ENCODE measurements at places on chromosomes 13 and 19.
A peak's percentile ranks its signal among the peaks of the same experiment; 100 is the strongest.

- no peak for DNase-seq
Observed at GRCh38 chr13:80336370-80336769, 4.6 kb downstream of the SPRY2 start.

DNA sequence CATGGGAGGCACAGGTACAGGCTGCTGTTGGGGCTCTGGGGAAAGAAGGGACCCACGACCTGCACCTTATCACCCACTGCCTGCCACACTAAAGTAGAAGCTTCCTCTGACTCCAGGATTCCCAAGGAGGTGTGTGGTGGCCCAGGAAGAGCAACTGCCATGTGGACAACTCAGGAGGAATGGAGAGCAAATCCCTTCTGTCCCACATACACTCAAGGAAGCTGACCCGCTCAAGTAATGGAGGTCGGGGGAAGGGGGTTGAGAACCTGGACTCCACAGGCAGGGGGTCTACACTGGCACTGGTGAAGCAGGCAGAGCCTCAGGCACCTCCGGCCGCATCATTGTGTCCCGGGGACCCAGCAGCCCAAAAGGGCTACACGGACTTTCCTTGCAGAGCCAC is 29.4 kb upstream of the SLC15A1 start:
- no peak for DNase-seq

DNA sequence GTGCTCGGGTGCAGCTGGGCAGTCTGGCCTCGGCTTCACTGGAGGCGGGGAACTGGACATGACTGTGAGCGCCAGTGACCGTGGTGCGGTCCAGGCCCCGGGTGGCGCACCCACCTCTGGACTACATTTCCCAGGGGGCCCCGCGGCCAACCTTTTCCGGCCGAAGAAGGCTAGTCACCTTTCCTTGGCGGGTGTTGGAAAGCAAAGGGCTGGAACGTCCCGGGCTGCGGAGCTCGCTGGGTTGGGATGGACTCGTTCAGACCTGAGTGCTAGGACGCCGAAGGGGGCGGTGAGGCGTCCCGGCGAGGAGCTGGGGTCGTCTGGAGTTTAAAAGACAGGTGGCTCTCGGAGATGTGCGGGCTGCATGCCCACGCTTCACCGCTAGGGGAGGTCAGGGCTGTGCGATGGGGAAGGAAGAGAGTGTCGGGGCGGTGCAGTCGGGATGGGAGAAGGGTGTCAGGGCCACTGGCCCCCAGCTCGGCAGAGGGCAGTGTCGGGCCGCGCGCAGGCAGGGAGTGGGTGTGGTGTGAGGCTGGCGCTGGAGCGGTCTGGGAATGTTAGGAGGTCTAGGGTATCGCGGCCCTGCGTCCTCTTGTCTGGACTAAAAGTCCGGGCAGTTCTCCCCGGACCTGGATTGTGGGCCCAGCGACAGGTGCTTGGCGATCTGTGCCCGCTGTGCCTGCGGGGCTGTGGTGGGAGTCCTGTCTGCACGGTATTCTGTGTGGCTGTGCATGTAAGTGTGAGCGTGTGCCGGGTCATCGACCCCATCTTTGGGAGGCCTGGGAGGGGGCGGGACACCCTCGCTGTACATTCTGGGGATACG is 57.1 kb downstream of the ZNF568 start:
- peak; percentile 54 for DNase-seq

DNA sequence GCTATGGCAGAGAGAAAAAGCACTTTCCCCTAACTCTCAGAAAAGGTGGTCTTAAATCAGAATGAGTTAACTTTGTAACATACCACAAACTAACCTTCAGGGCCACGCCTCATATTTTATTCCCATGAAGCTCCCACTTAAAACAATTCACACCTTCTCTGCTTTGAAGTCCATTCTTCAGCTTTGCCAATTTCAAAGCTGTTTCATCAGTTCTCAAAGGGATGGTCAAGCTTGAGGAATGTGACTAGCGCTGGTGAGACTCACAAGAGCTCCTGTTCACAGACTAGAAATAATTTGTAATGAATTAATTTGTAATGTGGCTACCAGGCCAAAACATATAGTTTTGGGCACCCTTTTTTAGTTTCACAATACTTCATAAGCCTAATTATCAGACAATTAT is 68.2 kb downstream of the STK24 start:
- no peak for DNase-seq

DNA sequence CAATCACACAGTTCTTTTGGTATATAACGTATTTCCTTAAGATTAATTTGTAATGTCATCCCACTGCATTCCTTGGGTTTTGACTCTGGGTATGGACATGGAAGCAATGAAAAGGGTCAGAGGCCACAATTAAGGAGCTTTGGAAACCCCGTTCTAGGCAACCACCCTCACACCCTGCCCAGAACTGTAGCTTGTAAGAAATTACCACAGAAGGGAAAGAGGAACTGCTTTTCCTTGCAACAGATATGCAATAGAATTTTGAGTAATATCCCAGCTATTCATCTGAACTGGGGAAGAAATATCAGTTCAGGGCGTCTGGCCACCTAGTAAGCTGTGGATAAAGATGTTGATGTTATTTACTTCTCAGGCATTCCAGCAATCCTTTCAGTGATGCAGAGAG is 985 bp upstream of the CLC start:
- no peak for DNase-seq

GRCh38 chr13:65855242-65855805 is 1374.8 kb downstream of the PCDH9 start:
- no peak for DNase-seq

GRCh38 chr13:48901781-48902180 is 73.9 kb upstream of the FNDC3A start:
- no peak for DNase-seq

DNA sequence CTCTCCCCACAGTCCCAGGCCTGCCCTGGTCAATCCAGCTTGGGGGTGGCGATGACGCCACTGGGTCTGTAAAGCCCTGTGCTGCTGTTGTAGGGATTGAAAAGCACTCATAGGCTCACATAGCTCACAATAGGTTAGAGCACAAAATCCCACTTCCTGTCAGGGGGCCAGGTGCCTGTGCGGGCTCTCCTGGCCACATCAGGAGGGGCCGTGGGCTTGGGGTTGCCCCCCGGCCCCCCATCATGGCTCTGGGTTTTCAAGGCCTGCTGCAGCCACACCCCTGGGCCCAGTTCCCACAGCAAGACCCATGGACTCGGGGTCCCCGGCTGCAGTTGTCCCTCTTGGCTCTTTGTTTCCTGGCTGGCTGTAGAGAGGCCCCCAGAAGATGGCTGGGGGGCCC is 62.9 kb downstream of the SMARCA4 start:
- no peak for DNase-seq

DNA sequence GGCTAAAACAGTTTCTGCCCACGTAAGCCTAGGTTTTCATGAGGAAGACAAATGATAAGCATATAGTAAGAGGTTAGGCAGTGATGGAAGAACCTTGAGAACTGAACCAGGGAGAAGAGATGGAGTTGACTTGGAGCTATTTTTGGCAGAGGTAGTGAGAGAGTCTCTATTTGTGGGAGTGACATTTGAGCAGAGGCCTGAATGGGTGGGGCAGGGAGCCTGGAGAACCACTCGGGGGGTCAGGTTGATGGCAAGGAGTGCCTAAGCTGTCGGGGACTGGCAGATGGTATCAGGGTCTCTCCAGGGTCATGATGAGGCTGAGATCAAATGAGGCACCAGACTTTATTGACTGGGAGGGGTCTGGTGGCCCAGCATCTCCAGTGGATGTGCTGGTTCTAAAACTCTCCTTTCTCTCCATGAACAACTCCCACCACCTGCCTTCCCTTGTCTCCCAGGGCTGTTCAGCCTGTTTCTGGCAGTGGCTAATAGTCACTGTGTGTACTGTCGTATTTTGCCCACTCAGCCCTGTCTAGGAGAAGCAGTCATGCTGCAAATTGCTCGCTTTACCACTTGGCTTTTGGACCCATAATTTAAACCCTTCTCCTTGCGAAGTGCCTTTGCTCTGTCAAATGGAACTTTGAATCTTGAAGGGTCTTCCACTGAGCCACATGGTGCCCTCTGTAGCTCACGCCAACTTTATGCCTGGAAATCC is 3.6 kb downstream of the MAU2 start:
- DNase-seq: no peak

GRCh38 chr13:26668357-26669146 is 92.0 kb downstream of the GPR12 start:
- DNase-seq: no peak

- DNase-seq: no peak
Observed at GRCh38 chr19:51323481-51324166, 12.2 kb downstream of the IGLON5 start.

GRCh38 chr13:114114006-114114640 is 18.3 kb downstream of the RASA3 start:
- DNase-seq: no peak

- no peak for DNase-seq
Observed at GRCh38 chr13:113554333-113554700, 30.2 kb upstream of the TFDP1 start.

- no peak for DNase-seq
Observed at GRCh38 chr19:33071887-33072286, 7.2 kb upstream of the RHPN2 start.

DNA sequence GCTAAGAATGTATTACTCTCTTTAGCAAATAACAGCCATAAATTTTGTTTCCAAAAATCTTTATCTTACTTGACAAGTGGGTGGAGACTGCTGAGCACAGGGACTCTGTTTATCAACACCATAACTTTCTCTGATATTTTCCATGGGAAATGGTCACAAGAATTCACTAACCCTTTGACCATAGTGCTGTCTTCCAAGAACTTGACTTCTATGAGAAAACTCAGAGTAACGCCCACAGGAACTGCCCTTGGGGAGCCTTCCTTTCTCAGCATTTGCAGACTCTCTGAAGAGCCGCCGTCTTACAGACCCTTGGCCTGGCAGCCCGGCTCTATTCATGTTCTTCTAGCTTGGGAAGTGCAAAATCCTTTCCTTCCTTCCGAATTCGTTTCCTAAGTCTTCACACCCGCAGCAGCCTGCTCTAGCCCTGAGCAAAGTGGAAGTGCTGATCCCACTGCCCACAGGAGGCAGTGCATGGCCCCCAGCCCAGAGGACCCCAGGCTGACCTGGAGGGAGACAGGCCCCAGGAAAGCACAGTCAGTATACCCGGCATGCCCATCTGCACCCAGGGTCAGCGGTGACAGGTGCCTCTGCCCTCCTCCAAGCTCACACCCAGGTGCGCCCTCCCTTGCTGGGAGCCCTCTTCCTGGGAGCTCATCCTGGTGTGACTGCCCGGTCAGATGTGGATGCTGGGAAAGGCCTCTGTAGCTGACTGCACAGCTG is 10.2 kb downstream of the GAS6 start:
- no peak for DNase-seq

DNA sequence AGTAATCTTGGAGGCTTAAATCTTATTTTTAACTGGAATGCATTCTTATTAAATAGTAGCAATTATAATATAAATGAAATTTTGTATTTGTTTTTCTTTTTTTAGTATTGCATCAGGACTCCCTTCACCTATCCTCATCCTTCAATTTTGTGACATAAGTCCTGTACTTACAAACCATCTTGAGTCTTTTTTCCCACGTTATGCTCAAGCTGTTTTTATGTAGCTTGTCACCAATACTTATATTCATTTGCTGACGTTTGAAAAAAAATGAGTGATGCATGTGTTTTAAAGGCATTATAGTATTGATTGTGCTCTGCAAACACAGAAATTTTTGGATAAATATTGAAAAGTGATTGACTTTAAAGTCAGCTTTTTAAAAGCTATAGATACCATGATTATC is 888 bp downstream of the GPR18 start:
- DNase-seq: no peak

DNA sequence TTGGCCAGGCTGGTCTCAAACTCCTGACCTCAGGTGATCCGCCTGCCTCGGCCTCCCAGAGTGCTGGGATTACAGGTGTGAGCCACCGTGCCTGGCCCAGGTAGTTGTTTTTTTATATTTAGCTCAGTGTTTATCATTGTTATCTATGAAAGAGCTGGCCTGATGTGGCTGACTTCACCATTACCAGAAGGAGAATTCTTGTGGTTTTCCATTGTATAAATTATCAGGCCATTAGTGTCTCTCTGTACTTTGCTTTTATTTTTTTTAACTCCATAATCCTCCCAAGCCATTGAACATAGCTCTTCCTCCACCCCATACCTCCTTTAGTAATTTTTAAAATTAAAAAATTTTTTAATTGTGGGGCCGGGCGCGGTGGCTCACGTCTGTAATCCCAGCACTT is 24.2 kb downstream of the CERS4 start:
- no peak for DNase-seq

GRCh38 chr13:52975161-52975560 is 53.5 kb upstream of the OLFM4 start:
- no peak for DNase-seq

- DNase-seq: no peak
Observed at GRCh38 chr13:64293923-64294322, 2878.3 kb upstream of the PCDH20 start.

GRCh38 chr19:55676383-55676782 is 1.4 kb downstream of the EPN1 start:
- DNase-seq: no peak

- no peak for DNase-seq
Observed at GRCh38 chr13:34216256-34216655, 398.3 kb downstream of the RFC3 start.

DNA sequence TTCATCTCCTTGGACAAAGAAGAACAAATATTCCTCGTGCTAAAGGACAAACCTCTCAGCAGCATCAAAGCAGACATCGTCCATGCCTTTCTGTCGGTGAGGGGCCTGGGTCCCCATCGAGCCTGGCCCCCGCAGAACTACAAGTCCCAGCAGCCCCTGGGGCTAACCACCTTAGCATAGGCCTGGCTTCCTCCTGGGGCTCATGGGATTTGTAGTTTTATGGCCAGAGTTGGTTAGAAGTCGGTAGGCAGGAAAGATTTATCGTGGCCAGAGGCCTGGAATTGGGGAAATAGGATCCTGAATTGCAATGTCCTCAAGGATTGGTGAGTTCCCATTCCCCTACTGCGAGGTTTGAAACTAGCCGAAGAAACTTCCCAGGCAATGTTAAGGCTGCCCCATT is 19.6 kb downstream of the TMEM150B start:
- peak; percentile 25 for DNase-seq

GRCh38 chr13:76934671-76935070 is 13.6 kb upstream of the ACOD1 start:
- no peak for DNase-seq

GRCh38 chr13:48181482-48182145 is 51.4 kb upstream of the ITM2B start:
- DNase-seq: no peak

GRCh38 chr19:33840382-33840781 is 43.7 kb downstream of the KCTD15 start:
- no peak for DNase-seq

DNA sequence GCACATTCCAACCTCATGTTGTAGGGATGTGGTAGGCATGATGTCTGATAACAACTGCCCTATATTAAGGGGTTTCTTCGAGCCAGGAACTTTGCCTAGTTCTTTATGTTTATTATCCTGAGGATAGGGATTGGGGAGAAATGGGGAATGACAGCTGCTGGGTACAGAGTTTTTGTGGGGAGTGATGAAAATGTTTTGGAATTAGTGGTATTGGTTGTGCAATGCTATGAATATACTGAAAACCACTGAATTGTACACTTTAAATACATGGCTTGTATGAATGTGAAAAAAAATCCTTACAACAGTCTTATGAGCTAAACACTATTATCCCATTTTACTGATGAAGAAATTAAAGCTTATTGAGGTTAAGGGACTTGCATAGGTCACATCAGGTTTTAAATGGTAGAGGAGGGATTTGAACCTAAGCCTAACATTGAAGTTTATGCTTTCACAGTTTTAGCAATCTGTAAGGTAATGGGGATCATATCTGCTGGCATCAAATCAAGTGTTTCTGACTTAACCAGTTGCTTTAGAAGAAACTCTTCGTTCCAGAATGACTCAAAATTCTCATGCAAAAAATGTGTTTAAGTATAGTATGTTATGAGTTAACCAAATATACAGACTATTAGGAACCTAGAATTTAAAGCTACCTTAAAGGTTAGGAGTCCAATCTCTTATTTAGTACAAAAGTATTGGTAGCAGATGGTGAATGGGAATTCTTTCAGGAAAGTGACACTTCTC is 61.4 kb downstream of the ERCC5 start:
- DNase-seq: no peak
